Psoas muscle (tissue), 8 donors: ENCODE measurements at places on chromosomes 5 and 9. TPM values are rescaled to one million over a fixed set of nuclear protein-coding genes. Genes with fewer than 3 reads are reported as not detected.
A peak's percentile ranks its signal among the peaks of the same experiment; 100 is the strongest.

- DNase-seq: peak; percentile 40
Observed at GRCh38 chr5:55220433-55221185, 6.5 kb downstream of the MCIDAS start.

DNA sequence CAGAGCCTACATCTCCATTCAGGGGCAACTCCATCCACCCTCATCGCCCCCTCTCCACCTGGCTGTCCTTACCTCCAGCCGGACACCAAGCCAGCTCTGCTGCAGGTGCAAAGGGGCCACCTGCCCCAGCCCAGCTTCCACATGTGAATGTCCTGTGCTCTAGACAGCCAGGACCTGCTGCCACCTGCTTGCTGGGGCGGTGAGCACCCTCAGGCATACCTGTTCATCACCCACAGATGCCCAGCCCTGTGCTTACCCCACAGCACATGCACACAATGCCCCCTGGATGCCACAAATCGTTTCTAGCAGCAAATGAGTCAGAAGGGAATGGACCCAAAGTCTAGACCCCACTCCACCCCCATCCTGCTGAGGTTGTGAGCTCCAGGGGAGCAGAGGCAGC lies 13.3 kb upstream of the NKD2 start:
- no peak for DNase-seq

- DNase-seq: no peak
Observed at GRCh38 chr5:148806520-148806931, 19.9 kb upstream of the ADRB2 start.

The SLC34A1 gene
- not detected for total RNA-seq

DNA sequence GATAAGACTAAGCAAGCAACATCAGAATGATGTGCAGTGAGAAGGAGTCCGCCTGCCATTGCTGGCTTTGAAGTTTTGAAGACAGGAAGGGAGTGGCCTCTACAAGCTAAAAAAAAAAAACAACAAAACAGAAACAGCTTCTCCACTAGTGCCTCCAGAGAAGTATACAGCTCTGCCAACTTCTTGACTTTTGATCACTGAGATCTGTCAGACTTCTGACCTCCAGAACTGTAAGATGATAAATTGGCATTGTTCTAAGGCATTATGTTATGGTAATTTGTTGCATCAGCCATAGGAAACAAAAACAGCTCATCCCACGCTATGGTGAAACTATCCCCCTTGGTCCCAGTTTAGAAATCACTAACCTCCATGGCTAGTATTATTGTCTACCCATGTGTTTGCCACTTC lies 131.0 kb upstream of the VCAN start:
- DNase-seq: no peak

- DNase-seq: no peak
Observed at GRCh38 chr5:168273056-168273980, 18.1 kb upstream of the WWC1 start.

- DNase-seq: no peak
Observed at GRCh38 chr5:181192337-181193046, 12.5 kb downstream of the TRIM7 start.

GRCh38 chr5:158180407-158180806 lies 321.5 kb upstream of the CLINT1 start:
- DNase-seq: no peak

DNA sequence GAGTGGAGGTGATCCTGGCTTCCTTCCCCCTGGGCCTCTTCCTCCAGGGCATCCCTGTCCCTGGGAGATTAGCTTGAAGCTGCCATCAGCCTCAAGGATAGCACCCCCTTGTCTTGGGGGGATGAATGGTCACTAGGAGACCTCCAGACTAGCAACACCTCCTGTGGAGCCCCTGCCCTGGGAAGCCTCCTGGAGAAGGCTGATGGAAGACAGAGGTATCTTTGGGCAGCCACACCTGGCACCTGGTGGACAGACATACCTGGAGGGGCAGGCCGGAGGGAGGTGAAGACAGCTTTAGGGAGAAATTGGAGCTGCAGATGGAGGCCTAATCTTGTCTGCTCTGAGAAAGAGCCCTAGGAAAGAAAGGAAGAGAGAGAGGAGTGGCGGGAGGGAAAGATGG lies 9.0 kb upstream of the TTLL11 start:
- no peak for DNase-seq

- DNase-seq: no peak
Observed at GRCh38 chr9:88747768-88748167, 212.8 kb downstream of the NXNL2 start.

The DIPK1B gene
- 2.4 TPM for total RNA-seq

DNA sequence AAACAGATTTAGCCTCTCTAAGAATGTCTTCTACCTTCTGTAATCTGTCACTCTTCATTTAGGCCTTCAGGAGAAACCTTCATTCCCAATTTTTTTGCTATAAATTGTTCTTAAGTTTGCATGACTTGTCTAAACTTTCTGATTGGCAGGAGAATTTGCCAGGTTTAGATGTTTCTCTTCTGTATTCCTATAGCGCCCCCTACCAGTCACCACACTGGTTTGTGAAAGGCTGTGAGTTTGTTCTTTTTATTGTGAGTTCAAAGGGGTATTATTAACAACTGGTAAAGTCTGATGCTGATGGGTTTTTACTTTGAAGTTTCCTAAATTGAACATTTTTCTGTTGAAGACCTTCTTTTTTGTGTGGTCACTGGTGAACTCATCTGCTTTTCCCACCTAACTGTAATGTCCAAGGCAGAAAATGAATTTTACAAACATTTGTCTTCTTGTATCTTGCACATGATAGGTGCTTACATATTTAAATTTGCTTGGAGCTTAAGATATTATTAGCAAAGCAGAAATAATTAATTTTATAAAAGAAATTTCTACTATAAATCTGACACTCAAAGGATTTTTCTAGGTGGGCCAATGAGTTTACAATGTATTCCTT lies 18.4 kb upstream of the F2RL2 start:
- no peak for DNase-seq

DNA sequence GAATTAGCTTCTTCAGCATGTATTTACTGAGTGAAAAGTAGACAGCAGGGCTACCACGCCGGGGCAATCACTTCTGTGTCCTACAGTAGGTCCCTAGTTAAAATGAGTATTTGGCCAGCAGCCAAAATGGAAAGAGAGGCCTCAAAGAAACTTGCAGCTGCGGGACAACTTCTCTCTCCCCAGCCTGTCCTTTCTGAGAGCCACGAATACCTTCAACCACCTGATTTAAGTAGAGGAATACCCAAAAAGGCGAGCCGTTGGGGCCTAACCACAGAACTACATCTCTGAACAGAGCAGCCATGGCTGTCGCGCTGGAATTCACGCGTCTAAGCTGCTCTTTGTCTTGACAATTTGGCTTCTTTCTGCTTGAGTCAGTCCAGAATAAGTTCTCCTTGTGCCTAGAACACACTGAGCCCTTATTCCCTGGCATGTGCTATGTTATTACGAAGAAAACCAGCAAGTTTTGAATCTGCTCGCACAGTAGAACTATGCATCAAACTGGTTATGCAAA lies 43.8 kb upstream of the GOLPH3 start:
- no peak for DNase-seq

The NR6A1 gene
- 2.6 TPM for total RNA-seq

GRCh38 chr9:126723807-126724172 lies 81.0 kb upstream of the ZBTB43 start:
- DNase-seq: no peak

The BAAT gene
- 0.71 TPM for total RNA-seq

The PCDHA9 gene
- total RNA-seq: not detected

The ANKRD31 gene
- not detected for total RNA-seq

GRCh38 chr5:91293131-91293530 lies 90.0 kb downstream of the ARRDC3 start:
- DNase-seq: no peak

DNA sequence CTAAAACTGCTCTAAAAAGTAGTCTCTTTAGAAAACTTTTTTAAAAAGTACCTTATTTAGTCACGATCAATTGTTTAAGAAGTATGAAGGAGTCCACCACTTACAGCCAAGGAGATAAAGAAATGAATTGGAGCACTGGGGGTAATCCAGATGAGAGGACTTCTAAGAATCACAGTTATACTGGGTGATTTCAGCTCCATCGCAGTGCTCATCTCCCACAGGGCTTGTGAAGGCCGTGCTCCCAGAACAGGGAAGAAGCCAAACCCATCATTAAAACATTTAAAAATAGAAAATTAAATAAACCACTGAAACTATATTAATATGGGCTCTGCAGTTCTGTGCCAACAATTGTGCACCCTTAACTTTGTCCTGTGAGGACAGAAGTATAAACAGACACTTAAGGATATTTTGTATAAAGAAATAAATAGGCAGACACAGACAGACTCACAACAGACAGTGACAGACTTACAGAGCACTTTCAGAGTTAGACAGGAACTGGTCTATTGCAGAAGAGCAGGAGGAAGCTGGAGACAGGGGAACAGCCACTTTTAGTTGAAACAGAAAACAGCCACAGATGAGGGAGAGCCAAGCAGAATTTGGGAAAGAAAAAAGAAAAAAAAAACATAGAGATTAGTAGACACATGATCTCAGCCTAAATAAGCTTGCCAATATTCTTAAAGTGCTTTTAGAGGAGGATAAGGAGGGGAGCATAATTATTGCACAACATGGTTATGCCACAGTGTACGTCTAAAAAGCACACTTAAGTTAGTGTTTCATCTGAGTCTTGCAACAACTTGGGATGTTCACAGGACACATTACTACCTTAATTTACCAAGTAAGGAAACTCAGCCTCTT lies 81.8 kb downstream of the FBXO38 start:
- DNase-seq: no peak

The PTGER4 gene
- 8.3 TPM for total RNA-seq

DNA sequence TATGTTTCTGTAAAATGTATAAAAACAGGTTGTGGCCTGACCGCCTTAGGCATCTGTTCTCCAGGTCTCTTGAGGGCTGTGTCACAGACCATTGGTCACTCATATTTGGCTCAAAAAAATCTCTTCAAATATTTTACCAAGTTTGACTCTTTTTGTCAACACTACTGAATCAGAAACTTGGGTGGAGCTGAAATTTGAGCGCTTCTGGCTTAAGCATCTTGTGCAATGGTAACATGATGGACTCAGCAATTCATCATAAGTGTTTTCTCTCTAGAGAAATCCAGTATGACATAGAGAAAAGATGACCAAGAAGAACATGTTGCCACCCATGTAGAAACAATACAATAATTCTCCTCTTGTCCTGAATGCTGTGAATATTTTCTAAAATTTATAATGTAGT lies 387.9 kb downstream of the MAT2B start:
- no peak for DNase-seq

DNA sequence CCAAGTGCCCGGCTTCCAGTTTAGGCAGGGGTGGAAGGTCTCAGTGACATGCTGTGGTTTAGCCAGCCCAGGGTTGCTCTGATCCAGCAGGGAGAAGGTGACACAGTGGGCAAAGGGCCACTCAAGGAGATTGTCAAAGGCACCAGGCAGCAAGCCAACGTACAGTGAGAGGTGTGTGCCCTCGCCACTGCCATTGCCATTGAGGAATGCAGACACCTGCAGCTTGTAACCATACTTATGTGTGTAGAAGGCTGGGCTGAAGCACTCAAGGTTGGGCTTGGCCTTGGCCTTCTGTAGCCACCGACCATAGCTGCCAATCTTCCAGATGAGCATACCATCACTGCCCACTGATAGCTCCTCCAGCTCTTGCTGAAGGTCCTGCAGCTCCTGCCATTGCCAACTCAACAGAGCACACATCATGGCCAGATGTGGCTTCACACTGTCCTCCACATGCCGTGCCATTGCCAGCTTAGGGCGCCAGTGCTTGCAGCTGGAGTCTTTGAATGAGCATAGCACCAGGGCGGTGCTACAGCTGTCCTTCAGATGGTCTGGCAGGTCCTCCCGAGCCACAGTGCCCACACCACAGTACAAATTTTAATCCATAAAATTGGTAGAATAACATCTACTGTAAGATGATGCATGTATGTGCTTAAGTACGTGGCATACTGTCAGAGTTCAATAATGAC lies 59.7 kb upstream of the HMHB1 start:
- no peak for DNase-seq

GRCh38 chr5:8919096-8919495 lies 626.8 kb downstream of the SEMA5A start:
- no peak for DNase-seq

The IL9 gene
- total RNA-seq: not detected

- no peak for DNase-seq
Observed at GRCh38 chr5:10538103-10538788, 25.6 kb upstream of the ANKRD33B start.
